ENCODE measurements at places on chromosomes 6 and 20. TPM values are rescaled to one million over a fixed set of nuclear protein-coding genes. Genes with fewer than 3 reads are reported as not detected.

The MEP1A gene
- not detected for total RNA-seq

The UST gene
- total RNA-seq: 12.1 TPM

The ZNF334 gene
- 0.54 TPM for total RNA-seq

The WFDC8 gene
- total RNA-seq: not detected

- peak; percentile 74 for DNase-seq
Observed at GRCh38 chr6:108114841-108115597, 40.5 kb upstream of the OSTM1 start.

DNA sequence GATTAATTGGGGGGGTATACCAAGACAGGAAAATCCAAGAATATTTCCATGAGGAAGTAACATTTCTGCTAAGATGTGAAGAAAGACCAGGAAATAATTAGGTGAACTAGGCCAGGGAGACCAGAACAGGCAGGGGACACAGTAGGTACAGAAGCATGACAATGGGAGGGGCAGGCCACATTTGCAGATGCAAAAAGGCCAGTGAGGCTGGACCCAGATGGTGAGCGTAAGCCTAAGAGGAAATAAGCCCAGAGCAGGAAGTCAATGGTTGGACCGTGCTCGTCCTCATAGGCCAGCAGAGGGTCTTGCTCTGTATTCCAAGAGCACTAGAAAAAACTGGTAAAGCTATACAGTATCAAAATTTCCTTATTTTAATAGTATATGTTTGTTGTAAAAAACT is 9.4 kb downstream of the CEP162 start:
- no peak for DNase-seq

GRCh38 chr6:121504227-121504626 is 68.8 kb downstream of the GJA1 start:
- peak; percentile 62 for DNase-seq

- DNase-seq: no peak
Observed at GRCh38 chr6:33950472-33950881, 146.7 kb upstream of the MLN start.

- DNase-seq: no peak
Observed at GRCh38 chr6:155162682-155163081, 101.1 kb upstream of the CLDN20 start.

GRCh38 chr6:42165016-42165415 is 8.1 kb upstream of the GUCA1A start:
- no peak for DNase-seq

DNA sequence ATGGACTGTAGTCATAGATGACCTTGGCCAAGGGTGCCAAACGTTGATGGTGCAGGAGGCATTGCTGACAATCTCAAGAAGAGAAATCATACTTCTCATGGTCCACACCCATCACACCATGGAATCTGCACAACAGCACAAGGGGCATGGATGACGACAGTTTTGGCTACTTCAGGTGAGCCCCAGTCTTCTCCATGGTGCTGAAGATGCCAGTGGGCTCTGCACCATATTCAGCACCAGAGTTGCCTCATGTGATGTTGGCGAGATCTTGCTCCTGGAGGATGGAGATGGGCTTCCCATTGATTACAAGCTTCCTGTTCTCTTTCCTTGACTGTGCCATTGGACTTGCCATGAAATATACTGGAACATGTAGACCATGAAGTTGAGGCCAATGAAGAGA is 188.9 kb downstream of the NRN1 start:
- no peak for DNase-seq

- DNase-seq: peak; percentile 64
Observed at GRCh38 chr6:14129575-14129974, 12.0 kb downstream of the CD83 start.

DNA sequence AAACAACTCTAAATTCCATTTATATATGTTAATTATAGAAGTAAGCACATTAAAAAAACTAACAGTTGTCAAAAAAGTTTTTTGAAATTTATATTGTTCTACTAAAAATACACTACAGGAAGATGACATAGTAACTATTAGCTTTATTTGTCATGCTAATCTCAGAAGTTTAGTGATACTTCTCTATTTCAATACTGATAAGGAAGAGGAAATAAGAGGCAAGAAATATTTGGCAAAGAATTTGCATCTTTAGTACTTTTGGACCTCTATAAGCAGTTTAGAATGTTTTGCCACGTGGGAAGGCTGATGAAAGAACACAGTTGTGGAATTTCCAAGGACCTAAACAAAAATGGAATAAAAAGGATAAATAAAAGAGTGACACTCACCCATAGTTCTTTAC is 12.6 kb downstream of the IFNGR1 start:
- no peak for DNase-seq

DNA sequence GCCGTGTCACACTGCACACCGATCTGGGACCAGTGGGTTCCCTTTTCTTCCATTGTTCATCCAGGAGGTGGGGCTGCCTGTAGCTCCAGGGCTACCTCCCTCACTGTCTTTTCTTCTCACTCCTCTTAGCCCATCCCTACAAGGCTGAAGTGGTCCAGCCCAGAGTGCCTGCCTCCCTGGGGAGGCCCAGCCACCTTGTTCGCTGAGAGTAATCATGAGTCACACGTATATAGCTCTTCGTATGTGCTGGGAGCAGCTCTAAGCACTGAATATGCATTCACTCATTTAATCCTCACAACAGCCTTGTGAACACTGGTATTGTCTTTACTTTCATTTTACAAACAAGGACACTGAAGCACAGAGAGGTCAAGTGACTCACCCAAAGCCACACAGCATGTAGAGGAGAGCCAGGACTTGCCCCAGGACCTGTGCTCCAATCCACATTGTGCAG is 14.7 kb upstream of the CCDC167 start:
- peak; percentile 93 for DNase-seq

All from Daoy (cell line).